ENCODE measurements at places on chromosomes 5 and 9.

- DNase-seq, result no peak
Observed at GRCh38 chr5:85334-85995, 6.5 kb upstream of the PLEKHG4B start.

- no peak for DNase-seq
Observed at GRCh38 chr5:55308254-55308836, 556 bp downstream of the MTREX start.

GRCh38 chr5:109876941-109877669, 187.4 kb downstream of the MAN2A1 start:
- no peak for DNase-seq

DNA sequence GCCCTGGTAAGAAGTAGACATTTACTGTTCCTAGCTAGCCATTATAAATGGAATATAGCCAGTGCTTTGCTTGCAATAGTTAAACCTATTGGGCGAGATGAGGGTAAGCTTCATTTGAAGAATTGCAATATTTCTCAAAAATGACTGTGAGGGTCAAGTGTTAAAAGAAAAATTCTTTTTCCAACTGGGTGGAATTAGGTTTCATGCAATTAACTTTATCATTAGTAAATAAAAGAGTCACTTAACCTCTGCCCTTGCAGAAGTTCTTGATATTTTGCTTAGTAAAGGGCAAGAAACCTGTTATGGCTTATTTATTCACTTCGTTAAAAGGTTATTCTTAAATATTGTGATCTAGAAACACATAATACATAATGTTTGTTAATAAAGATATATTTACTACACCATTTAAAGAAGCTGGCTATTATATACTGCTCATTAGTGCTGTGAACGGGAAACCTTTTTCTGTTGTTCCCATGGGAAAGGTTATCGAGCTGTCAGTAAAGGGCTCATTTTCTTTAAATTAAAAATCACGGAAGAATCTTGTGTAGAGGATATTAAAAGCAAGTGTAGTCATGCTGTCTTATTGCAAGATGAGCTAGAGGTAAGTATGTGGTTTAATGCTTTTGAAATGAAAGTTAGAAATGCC, 370.5 kb downstream of the CSNK1G3 start:
- no peak for DNase-seq

DNA sequence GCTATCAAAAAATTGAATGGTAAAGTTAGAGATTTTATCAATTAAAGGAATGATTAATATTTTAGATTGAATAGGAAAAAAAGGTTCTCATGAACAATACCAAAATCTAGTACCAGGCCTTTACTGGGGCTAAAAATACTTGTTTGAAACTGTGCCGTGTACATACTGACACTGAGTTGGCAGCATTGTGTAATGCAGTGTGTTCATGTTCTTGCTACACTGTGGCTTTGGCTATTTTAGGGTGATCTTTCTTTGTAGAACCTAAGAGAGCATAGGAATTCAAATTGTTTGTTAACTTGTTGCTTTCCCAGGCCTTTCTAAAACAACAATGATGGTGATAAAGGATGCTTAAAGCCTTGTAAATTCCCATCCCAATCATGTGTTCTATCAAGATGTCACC, 80.9 kb downstream of the KIF4B start:
- DNase-seq, result no peak

DNA sequence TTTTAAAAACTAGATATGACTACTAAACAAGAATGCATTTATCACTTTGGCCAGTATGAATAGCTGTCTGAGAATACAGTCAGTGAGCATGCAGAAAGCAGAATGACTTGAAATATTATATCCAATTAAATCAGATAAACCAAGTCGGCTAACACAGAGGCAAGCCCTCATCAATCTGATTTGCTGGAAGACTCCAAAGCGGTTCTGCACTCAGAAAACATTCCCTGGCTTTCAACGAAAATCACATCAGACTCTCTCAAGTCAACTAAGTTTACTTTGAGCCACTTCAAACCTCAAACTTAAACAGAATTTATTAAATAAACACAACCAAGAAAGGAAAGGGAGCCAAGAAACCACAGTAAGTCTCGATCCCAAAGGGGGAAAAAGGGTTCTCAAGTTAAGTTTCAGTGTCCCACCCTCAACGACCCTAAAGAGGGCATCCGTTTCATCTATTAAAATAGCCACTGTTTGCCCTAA, 1.4 kb downstream of the MYO10 start:
- DNase-seq, result no peak

DNA sequence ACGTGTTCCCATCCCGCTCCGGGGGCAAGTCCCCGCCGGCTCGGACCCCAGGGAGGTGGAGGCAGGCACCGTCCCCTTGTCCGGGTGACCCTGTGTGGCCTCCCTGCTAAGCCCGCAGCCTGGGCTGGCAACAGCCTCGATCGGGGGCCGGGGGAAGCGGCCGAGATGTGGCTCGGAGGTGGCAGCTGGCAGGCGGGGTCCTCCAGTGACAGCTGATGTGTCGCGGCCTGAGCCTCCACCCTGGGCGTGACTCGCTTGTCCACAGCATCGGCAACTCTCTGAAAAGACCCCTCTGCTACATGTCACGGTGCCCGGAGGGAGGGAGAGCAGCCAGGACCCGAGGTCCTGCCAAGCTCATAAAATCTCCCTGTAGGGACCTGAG, 124.8 kb upstream of the IRX4 start:
- DNase-seq, result no peak

- DNase-seq, result no peak
Observed at GRCh38 chr5:149421834-149422233, 42.7 kb upstream of the IL17B start.

GRCh38 chr5:100904259-100904861, 1.3 kb upstream of the ST8SIA4 start:
- DNase-seq, result peak; percentile 36

- no peak for DNase-seq
Observed at GRCh38 chr5:35855187-35855586, 1.5 kb upstream of the IL7R start.
